Stimulated activated CD8-positive, alpha-beta memory T cell treated with anti-CD3 and anti-CD28 coated beads, Interleukin-7, amount 100 ng/mL, for 24 hours (primary cell): ENCODE measurements at places on chromosomes 2 and 18.

DNA sequence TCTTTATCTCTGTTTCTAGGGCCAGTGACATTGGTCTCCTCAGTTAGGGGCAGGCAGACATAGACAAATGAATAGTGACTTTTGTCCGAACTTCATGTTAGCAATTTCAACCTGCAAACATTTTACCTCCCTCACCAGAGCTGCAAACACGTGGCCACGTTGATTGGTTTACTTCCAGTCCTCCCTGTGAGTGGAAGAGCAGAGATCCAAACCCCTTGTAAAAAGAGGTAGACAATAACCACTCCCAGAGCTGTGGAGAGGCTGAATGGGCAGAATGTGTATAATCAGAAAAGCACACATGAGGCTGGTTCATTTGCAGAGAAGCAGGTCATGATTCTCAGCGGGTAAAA lies 31.1 kb downstream of the CTIF start:
- no peak for DNase-seq

DNA sequence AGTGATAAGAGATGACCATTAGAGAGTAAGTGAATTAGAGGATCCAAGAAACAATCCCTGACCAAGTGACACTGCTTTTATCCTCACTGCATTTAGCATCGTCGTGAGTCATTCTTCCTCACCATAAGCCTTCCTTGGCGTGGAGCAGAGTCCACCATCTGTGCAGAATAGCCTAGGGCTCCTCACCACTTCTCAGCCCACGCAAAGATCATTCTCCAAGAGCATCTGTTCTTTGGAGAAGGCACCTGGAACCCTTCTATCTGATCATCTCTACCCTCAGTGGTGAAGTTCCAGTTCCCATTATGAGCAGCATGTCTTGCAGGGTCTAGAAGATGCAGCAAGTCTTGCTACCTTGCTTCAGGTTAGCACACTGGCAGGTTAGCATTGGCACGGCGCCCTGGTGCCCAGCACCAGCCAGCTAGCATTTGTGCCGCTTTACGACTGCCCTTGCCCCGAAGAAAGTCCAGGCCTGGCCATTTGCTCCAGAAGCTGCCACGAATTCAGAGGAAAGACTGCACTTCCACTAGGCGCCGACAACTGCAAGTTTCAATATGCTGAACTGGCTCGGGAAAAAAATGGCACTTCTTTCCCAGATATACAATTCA lies 225.8 kb downstream of the TTC32 start:
- no peak for DNase-seq

DNA sequence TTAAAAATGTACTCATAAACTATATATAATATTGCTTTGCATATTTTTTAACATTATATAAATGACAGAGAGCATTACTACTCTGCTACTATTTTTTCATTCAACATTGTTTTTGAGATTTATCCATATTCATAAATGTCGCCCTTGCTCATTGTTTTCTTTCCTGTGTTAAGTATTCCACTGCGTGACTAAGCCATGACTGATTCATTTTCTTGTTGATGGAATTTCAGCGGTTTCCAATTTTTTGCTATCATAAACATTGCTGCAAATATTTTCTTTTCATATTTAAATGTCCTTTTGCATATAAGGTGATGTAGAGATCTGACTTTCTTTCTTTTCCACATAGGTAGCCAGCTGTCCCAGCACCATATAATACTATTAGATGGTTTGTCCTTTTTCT lies 57.6 kb downstream of the SFXN5 start:
- no peak for DNase-seq

DNA sequence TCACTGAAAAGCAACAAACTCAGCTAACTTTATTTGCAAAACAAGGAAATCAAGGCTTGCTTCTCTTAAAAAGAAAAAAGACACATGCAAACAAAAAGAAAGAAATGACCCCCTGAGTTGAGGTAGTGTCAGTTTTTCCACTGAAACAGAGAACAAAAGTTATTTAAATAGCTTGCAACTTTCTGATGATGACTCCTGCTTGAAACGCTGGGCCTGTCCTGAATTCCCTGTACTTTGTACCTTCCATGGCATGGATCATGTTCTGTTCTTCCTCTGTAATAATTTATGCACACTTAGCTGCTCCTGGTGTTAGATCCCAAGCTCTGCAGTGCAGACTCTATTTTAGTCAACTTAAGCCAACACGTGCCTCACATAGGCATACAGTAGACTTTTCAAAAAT lies 84.0 kb downstream of the SKA1 start:
- no peak for DNase-seq

- no peak for DNase-seq
These were observed 1046.0 kb upstream of the TMEFF2 start for GRCh38 chr2:193240752-193241151.

- DNase-seq = no peak
These were observed 38.3 kb upstream of the ACAA2 start for GRCh38 chr18:49851624-49852023.

GRCh38 chr18:45837283-45838070 lies 12.0 kb downstream of the SIGLEC15 start:
- DNase-seq = no peak

GRCh38 chr2:100278986-100279385 lies 43.3 kb downstream of the LONRF2 start:
- no peak for DNase-seq

GRCh38 chr2:207510148-207510547 lies 19.6 kb upstream of the CREB1 start:
- DNase-seq = no peak

- no peak for DNase-seq
These were observed 398.0 kb downstream of the TXNL1 start for GRCh38 chr18:56240405-56240804.

DNA sequence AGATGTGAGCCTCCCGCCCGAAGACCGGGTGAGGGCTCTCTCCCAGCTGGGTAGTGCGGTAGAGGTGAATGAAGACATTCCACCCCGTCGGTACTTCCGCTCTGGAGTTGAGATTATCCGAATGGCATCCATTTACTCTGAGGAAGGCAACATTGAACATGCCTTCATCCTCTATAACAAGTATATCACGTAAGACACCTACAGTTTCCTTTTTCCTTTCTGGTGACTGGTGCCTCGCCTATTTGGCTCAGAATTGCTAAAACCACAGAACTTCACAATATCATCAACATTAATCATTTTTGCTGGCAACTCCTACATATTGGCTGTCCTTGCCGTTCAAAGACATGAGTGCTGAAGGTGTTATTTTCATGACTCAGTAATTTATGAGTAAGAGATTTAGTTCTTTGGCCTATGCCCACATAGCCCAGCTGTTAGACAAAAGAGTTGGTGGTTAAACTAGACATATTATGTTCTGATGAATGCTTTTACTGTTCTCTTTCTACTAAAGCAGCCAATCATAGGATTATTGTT lies 2.2 kb downstream of the STAMBP start:
- DNase-seq = no peak

- no peak for DNase-seq
These were observed 54.7 kb downstream of the INO80D start for GRCh38 chr2:206031162-206031784.

- DNase-seq = no peak
These were observed 138.6 kb downstream of the DNER start for GRCh38 chr2:229575569-229576315.

DNA sequence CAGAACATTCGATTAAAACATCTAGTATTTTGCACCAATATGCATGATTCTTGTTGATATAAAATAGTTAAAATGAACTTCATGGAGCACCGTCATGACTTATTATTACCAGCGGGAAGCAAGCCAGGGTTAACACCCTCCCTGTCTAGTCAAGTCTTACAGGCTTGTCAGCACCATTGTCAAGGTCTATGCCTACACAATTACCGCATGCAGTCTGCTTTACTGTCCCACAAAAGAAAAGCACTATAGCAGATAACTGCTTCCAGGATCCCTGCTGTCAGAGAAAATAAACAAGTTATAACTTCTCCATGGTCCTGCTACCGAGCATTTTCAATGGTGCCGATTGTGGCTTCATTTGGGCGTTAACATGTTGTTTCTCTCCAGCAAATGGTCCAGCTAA lies 968.0 kb upstream of the FAM98A start:
- DNase-seq = no peak

GRCh38 chr2:18980786-18981430 lies 377.5 kb downstream of the OSR1 start:
- no peak for DNase-seq

GRCh38 chr18:26207937-26208336 lies 18.3 kb upstream of the TAF4B start:
- DNase-seq = no peak

DNA sequence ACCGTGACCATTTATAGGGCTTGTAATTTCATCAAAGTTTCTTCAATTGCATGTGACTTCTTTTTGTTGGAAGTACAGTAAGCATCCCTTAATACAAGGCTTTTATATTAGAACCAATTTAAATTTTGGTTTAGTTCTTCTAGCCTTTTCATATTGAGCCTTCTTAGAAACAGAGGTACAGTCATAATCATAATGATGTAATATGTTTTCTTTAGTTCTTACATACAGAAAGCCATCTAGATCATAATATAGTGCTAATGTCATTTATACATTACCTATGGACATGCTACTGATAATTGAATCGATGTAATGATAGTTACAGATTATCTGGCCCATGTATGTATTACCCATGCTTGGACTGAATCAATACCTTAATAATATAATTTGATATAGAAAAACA lies 109.9 kb upstream of the OTX1 start:
- DNase-seq = no peak

- DNase-seq = no peak
These were observed 1.7 kb upstream of the SMAD2 start for GRCh38 chr18:47932190-47932589.
